ENCODE measurements at places on chromosomes 2 and 18. TPM values are rescaled to one million over a fixed set of nuclear protein-coding genes. Genes with fewer than 3 reads are reported as not detected.
A peak's percentile ranks its signal among the peaks of the same experiment; 100 is the strongest.

DNA sequence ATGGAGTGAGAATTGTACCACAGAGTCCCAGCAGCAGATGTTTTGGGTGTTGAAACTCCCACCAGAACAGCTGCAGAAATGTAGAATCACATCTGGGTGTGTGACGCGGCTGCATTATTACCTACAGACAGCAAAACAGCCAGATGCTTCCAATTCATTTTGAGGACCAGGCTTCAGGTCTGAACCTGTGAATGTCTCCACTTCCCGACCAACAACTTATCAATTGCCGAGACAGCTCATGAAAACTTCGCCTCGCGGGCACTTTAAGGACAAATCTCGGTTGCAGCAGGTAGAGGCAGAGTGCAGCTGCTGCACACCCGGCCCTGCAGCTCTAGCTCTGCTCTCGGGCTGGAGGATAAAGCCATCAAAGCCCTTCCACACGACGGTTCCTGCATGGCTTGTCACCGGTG, 202.0 kb downstream of the HRH4 start:
- no peak for DNase-seq

DNA sequence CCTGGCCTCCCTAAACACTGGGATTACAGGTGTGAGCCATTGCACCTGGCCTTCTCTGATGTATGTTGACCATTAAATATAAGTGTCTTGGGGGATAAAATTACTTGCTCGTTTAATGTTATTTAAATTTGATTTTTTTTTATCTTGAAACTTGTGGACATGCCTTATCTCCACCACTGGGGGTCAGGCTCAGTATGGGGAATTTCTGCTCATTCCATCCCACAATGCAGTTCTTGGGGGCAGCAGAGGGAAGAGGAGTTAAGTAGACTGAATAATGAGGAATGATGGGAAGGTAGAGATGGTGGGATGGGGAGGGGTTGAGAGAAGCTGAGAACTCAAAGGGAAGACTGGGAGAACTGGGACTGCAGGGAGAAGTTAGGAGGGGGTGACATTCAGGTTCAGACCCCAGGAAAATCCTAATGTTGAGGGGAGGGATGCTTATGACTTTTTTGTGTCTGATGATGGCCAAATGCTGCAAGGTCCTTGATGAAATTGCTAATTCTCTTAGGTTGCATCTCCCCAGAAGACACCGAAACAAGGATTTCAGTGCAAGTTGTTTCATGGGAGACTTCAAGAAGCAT, 174.2 kb downstream of the MIB1 start:
- no peak for DNase-seq

Gene PID1
- 3.3 TPM for total RNA-seq

- no peak for DNase-seq
Measured at GRCh38 chr18:7730682-7731081, 163.6 kb downstream of the PTPRM start.

GRCh38 chr2:60886991-60887390, 5.6 kb downstream of the REL start:
- no peak for DNase-seq

DNA sequence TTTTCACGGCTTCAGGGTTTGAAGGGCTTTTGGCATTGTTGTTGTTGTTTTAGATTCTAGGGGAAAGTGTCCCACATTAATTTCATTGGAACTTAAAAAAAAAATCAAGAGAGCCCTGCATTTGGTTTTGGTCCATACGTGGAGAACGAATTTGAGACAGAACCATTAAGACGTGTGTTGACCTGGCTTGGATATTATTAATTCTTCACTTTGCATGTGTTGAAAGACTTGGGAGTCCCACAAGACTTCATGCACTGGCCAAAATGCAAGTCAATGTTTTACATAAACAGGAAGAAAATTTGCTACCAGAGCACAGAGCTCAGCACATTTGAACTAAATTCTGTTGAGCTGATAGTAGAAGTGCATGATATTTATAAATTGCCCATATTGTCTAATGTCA, 761.2 kb upstream of the ACVR2A start:
- no peak for DNase-seq

DNA sequence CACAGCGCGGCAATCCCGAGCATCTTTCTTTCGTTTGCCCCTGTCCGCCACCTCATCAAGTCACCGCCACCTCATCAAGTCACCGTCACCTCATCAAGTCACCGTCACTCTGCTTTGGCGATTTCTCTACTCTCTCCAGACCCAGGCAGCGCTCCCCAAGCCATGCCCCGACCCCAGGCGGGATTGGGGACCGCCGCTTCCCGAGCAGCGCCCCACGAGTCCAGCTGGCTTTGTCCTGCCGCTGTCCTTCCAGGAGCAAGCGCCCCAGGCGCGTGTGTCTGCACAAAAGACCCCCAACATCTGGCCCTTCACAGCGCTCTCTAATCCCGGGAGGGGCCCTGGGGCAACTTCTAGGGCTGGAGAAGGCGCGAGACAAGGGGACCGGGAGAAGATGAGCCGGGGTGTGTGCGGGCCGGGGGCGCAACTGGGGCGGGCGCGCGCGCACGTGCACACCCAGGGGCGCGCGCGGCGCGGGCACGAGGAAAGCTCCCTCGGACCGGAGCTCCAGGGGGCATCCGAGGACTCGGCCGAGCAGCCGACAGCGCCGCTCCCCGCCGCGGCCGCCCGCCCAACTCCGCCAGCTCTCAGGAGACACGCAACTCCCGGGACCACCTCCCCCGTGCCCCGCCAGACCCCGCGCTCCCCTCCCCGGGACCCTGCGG, 633 bp upstream of the RNF152 start:
- DNase-seq = no peak

DNA sequence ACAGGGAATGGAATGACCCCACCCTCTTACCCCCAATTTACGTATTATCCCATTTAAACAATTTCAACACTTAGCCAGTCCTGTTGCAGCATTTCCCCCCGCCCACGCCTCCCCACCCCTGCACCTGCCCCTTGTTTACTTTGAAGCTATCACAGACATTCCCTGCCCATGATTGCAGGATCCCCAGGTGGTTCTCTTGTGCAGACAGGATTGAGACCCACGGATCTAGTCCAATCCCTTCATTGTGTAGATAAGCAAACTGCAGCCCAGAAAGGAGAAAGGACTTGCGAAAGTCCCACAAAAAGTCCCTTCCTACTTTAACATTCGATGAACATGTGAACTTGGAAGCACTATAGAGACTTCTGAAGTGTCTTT, 38.9 kb downstream of the TMEM17 start:
- DNase-seq = no peak

Gene SRD5A2
- 0.17 TPM for total RNA-seq

Gene SCG2
- 0.08 TPM for total RNA-seq

DNA sequence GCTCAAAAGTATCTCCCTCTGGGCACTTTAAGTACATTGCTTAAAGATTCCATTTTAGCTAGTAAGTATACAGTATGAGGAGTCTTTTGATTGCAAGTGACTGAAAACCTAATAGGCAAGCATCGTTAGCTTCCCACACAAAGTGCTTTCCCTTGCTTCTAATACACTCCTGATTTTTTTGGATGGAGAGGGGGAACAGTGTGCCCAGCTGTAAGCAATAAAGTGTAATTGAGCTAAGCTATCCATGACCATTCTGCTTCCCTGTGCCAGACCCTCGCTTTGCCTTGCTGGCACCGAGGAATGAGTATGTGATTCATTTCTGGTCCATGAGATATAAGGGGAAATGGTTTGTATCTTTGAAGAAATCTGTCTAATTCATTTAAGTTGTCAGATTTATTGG, 3.8 kb upstream of the ZNF24 start:
- no peak for DNase-seq

Gene KLHL30
- 2.4 TPM for total RNA-seq

DNA sequence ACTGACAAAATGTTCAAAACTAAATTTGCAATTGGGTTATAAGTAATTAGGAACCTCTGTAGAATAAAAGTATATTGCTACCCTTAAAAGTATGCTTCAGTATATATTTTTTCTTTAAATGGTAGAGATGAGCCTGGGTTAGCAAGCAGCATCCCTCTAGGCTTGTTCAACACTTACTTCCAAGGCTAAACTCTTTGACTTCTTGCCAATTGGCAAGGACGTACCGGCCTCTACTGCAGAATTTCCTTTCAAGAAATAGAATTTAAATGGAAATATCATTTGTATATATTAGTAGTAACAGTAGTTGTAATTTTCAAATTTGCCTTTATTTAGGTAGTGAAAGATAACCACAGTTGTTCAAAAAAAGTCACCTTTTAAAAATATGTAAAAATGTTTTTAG, 105.1 kb upstream of the SLC38A11 start:
- no peak for DNase-seq

DNA sequence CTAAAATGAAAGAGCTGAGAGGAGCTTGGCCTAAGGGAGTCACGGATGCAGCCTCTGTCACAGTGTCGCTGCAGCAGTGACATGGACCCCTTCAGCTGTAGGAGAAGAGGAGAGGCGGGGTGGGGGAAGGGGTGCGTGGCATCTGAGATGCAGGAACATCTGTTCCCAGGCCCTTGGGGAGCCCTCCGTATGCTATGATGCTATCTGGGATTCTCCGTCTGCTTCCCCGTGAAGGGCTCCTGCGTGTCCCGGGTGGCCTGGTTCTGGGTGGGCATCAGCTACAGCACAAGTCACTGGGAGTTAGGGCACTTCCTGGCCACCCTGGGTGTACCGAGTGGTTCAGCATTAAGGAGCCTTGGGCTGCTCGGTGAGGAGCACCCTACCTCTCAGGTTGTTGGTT, 35.6 kb upstream of the B3GNT7 start:
- no peak for DNase-seq

Gene ZC3H8
- total RNA-seq = 22.7 TPM

Gene MAP2
- total RNA-seq = 58.1 TPM

DNA sequence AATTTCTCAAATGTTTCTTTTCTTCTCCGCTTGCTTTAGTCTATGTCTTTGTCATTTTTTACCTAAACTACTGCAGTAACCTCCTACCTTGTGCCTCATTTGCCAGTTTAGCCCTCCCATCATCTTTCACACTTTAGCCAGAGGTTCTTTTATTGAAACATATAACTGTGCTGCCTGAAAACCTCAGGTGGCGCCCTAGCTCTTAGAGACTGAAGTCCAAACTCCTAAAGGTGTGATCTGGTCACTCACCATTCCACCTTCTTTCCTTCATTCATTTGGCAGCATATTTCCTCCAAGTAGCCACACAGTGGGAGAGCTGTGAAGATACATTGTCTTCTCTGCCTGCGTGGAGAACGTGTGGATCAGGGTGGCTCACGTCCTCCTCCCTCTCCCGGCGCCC, 98.2 kb upstream of the MAPRE2 start:
- DNase-seq = no peak

Gene FER1L5
- total RNA-seq = not detected

Gene HPCAL1
- 41.3 TPM for total RNA-seq

Gene CNTNAP5
- not detected for total RNA-seq

GRCh38 chr2:60313470-60314172, 239.8 kb downstream of the BCL11A start:
- no peak for DNase-seq

- no peak for DNase-seq
Measured at GRCh38 chr2:160492401-160493226, 993 bp downstream of the RBMS1 start.

Gene LONRF2
- 3.3 TPM for total RNA-seq

DNA sequence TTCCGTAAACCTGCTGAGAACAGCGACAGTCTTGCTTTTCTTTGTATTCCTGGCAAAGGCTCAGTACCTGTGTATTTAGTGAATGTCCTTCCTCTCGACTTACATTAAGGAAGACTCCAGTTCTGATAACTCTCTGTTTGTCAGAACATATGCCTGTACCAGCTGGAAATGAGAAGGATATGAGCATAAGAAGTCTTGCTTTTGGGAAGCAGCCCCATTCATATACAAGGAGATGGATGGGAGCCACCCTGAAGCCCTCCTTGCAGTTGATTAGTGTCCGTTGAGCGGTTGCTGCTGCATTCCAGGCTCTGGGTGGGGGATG, 59.8 kb downstream of the SH3BP4 start:
- DNase-seq = no peak

GRCh38 chr2:208370881-208371633, 35.5 kb upstream of the PTH2R start:
- DNase-seq = no peak

DNA sequence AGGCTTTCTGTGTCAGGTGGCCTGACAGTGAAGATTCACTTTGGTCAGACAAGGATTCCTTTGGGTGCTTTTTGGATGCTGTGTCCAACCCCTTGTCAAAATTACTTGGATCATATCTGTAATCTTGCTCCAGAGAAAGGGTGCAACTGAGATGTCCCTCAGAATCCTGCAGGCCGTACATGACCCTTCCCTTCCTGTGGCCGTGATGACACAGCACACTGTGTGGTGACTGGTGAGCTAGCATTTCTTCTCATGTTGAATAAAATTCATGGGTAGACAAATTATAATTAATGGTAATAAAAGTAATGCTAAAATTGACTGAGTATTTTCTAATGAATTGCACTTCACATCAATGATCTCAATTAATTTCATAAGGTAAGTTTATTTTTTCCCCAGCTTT, 356.2 kb downstream of the LPIN1 start:
- no peak for DNase-seq

Gene NR4A2
- total RNA-seq = 0.13 TPM

- DNase-seq = no peak
Measured at GRCh38 chr2:11940121-11940743, 193.8 kb downstream of the LPIN1 start.

DNA sequence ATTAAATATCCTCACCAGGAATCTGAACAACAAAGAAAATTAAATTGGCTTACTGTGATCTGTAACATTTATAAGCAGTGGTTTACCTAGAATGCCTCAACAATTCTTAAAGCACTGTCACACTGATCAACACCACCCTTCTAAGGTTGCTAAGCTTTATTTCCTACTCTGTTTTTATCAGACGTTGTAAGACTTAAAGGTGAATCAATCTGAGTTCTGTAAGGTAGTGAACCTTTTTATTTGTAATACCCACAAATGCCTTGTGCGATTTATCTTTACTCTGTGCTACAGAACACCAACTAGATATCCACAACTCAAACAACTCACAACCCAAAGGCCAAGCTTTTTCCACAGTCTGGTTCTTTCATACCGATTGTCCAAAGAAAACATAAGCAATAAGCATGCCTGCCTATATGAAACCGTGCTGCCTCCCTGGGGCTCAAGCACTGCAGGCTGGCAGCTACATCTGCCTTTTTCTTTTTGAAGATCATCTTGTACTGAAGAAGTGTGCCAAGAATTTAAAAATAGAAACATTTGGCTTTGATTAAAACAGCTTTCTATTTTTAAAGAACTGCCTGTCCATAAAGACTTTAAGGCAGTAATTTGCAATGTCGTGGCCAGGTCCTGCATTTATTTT, 490.7 kb downstream of the NUP35 start:
- no peak for DNase-seq

GRCh38 chr2:108612153-108612513, 77.9 kb downstream of the LIMS1 start:
- peak; percentile 81 for DNase-seq

Measured in kidney epithelial cell (primary cell).